Dermis blood vessel endothelial cell (primary cell): ENCODE measurements at places on chromosomes 4 and X.

GRCh38 chrX:26262121-26262523 lies 46.2 kb downstream of the MAGEB5 start:
- DNase-seq, result peak; percentile 93

DNA sequence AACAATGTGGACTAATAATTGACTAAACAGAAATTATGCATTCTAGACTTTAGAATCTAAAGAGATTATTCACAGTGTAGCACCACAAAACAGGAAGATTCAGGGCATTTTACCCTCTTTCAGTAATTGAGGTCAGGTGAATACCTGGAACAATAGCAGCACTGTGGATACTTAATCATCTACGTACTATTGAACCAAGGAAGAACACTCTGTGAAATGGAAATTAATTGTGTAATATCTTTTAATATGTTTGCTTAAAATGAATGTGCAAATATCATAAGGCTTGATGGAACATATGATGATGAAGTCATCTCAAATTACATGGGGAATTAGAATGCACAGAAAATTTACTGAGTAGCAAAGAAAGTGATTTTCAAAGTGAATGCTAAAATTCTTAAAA lies 68.5 kb upstream of the MAP9 start:
- no peak for DNase-seq

DNA sequence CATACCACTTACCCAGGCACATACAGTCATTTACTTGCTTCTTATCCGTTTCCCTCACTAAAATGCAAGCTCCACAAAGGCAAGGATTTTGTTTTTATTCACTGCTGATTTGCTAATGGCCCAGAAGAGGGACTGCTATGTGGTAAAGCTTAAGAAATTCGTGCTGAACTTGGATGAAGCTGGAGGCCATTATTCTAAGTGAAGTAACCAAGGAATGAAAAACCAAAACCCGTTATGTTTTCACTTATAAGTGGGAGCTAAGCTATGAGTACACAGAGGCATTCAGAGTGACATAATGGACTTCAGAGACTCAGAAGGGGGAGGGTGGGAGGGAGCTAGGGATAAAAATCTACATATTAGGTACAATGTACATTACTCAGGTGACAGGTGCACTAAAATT lies 47.2 kb downstream of the RAB33B start:
- DNase-seq, result no peak

DNA sequence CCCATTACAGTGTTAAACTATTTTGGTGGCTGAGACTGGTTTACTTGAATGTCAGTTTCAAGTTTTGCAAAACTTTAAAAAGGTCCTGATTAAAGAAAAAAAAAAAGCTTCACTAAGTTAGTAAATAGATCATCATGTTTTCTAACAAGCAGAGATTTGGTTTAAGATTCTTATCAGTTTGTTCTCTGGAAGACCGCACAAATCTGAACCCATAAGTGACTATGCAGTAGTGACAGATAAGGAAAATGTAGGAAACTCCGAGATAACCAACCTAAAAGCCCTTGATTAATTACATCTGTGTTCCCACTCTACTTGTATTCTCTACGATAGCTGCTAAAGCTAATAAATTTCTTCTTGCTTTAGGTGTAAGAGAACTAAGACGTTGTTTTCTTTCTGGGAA lies 1799.8 kb upstream of the ADGRL3 start:
- no peak for DNase-seq

DNA sequence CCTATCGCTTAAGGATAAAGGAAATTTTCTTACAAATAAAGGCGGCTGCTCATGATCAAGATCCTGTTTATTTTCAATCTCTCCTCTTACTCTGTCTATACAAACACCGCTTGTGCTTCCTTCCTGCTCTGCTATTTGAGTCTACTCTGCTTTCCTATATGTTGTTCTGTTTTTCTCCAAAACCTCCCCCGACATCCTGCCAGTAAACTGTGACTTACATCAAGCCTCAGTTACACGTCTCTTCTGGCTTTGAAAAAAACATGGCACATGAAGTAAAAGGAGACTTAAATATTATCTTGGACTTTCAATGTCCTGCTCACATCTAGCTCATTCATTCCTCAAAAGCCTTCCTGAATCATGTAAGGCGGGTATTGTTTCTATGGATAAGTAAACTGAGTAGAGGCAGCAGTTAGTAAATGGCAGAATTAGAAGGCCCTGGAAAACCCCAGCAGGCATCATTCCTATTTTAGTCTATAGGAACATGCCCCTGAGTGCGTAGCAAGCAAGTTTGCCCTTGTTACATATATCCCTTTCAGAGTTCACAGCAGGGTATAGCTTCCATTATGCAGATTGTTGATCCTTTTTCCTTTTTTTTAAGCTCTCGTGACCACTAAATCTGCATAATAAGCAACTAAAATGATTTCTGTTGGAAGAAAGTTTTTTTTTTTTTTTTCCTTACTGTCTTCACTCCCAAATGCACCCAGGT lies 280.1 kb downstream of the RAPGEF2 start:
- peak; percentile 53 for DNase-seq

DNA sequence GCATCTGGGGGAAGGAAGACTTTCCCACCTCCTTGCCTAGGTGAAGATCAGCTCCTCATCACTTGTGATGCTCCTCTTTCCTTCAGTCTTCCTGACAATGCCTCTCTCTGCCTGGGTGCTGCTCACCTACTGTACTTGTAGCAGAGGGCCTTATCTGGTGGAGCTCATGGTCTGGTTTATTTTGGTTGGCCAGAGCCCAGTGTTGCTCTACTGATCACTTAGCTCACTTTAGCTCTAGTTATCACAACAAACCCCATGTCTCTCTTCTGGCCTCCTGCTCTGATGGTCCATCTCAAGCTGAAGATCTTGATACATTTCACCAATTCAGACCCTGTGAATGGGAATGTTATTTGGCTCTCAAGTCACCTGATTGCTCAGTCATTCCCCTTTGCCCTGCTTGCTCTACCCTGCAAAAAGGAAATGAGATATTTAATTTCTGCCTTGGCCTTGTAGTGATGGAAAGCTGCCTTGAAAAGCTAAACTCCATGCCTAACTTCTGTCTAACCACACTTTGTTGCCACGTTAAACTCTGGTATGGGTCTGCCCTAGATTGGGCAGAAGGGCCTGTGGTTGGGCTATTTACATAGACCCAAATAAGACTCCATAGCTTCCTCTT lies 30.3 kb upstream of the ADH1C start:
- DNase-seq, result no peak

GRCh38 chrX:16827225-16827624 lies 41.0 kb downstream of the TXLNG start:
- DNase-seq, result peak; percentile 38

GRCh38 chr4:78971776-78972175 lies 32.5 kb upstream of the PAQR3 start:
- no peak for DNase-seq

DNA sequence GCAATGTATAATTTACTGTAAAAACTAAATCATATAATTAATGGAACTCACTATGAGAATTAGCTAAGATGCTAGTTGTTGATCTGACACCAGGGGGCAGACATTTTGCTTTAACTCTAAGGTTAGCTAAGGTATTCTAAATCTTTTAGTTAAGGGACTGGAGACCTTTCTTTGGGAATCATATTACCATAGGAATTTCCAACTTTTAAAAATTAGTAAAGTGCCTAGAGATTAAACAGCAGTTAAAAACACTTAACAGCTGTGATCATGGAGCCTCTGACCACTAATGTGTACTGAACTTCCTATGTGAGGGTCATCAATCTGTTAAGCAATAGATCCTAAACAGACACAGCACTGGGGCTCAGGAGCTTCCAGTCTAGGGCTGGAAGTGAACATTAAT lies 226.6 kb downstream of the NSUN7 start:
- peak; percentile 81 for DNase-seq

GRCh38 chr4:53100501-53101190 lies 238.5 kb downstream of the RASL11B start:
- DNase-seq, result peak; percentile 40

GRCh38 chr4:15144249-15144966 lies 142.1 kb downstream of the CPEB2 start:
- no peak for DNase-seq
